Retinal pigment epithelial cell (primary cell): ENCODE measurements at places on chromosomes 7 and 10.

- DNase-seq: no peak
Observed at GRCh38 chr7:116521046-116521664, 3.7 kb upstream of the CAV1 start.

DNA sequence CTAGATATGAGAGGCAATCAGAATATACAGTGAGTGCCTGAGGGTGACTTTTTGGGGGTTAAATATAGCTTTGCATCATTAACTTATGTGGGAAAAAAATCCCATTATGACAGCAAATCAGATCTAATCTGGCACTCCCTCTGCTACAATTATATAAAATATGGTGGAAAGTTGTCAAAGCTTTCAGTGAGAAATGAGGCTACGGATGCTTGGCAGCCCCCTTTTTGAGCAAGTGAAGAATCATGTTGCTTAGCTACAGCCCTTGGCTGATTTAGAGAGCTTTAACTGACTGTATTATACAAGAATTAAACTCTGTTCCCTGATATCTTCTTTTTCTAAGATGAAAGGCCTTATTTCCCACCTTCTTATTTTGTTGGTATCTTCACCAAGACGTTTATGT, 57.4 kb downstream of the GPR158 start:
- DNase-seq: no peak

DNA sequence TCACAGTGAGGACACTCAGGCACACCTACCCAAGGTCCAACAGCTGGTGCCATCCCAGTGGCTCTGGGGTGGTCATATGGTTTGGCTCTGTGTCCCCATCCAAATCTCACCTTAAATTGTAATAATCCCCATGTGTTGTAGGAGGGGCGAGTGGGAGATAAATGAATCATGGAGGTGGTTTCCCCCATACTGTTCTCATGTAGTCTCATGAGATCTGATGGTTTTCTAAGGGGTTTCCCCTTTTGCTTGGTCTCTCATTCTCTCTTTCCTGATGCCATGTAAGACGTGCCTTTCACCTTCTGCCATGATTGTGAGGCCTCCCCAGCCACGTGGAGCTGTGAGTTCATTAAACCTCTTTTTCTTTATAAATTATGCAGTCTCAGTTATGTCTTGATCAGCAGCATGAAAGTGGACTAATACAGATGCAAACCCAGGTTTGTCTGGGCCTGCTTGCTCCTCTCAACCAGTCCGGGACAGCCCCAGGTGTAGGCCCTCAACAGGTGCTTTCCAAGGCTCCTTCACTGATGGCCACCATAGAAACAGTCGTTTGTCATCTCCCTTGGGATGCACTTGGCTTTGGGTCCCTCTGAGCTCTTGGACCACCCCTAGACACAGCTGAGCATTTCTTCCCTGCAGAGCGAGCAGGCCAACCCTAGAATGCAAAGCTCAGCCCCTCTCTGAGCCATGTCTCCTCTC, 101.3 kb upstream of the CTBP2 start:
- DNase-seq: no peak

GRCh38 chr7:47786557-47787248, 161.6 kb downstream of the PKD1L1 start:
- DNase-seq: peak; percentile 100

DNA sequence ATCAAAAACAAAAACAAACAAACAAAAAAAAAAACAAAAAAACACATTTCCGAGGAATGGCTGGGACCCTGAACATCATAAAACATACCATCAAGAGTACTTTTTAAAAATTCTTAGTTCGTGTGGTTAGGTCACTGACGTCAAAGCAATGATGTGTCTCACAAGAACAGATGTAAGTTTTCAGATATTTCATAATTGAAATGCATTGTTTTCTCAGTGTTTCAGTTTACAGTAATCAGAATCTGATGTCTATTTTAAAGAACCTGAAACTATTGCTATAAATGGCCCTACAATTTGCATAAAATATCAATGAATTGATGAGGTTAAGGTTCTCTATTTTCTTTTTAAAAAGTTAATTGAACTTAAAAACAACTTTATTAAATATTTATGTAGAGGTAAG, 103.7 kb upstream of the HGF start:
- DNase-seq: no peak

DNA sequence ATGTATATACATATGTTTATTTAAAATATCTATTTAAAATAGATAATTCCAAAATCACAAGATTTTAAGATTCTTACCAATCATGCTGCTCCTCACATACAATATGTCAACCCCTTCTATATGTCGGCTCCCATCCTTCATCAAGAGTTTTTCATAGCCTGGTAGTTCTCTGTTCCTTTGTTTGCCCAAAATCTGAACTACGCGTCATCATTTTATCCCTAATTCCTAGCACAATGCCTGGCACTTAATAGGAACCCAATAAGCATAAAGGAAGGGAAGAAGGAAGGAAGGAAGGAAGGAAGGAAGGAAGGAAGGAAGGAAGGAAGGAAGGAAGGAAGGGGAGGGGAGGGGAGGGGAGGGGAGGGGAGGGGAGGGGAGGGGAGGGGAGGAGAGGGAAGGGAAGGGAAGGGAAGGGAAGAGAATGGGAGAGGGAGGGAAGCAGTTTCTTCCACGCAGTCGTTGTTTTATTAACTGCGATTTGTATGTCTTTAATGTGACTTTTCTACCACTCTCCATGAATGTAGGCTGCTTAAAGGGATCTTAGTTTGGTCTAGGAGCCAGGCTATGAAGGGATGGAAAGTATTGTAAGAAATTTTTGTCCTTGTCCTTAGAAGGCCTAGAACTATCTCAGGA, 83.3 kb upstream of the PCGF5 start:
- no peak for DNase-seq

GRCh38 chr10:123011987-123012386, 3.2 kb downstream of the ACADSB start:
- no peak for DNase-seq

DNA sequence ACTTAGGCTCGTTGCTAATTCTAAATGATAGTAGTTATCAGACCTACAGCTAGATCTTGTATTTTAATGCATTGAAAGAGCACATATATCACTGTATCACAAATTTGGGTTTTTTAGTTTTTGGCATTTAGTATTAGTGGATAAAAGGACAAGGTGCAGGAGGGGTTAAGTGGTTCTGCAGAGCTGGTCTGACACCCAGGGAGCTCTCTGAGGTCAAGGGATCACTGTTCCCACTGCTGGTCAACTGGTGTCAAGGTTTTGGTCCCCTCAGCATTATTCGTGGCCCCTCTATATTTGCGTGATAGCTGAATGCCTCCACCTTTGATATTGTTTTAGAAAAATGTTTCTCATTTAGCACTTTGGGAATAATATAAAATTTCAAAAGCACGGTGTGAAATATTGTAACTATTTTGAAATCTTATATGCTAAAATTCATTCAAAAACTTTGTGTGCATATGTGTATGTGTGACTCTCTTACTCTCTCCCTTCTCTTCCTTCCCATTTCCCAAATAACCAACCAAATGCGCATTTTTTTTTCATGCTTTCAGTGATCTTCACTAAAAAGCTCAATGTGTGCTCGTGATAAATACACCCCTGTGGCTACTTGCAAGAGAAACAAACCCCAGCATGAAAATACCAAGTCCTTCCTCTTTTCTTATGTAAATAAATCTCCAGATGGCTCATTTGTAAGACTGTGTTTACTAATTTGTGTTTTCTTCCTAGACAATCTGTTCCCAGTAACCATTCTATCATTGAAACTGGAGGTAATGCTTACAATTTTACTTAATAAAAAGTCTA, 309.2 kb downstream of the FGFR2 start:
- DNase-seq: no peak

- DNase-seq: no peak
Observed at GRCh38 chr7:89809291-89809690, 345.0 kb upstream of the STEAP1 start.

DNA sequence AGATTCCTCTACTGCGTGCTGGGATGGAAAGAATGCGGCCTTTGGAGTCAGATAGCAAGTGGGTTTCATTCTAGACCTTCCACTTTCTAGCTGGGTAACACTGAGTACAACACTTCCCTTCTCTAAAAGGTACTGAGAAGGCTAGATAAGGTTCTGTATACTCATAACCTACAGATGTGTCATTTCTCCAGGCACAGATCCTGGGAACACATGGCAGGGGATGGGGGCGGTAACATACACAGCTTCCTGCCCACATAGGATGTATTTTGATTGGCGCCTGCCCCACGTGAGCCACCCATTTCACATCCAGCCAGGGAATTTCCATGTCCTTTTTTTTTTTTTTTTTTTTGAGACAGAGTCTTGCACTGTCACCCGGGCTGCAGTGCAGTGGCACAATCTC, 31.8 kb downstream of the KLRG2 start:
- no peak for DNase-seq

DNA sequence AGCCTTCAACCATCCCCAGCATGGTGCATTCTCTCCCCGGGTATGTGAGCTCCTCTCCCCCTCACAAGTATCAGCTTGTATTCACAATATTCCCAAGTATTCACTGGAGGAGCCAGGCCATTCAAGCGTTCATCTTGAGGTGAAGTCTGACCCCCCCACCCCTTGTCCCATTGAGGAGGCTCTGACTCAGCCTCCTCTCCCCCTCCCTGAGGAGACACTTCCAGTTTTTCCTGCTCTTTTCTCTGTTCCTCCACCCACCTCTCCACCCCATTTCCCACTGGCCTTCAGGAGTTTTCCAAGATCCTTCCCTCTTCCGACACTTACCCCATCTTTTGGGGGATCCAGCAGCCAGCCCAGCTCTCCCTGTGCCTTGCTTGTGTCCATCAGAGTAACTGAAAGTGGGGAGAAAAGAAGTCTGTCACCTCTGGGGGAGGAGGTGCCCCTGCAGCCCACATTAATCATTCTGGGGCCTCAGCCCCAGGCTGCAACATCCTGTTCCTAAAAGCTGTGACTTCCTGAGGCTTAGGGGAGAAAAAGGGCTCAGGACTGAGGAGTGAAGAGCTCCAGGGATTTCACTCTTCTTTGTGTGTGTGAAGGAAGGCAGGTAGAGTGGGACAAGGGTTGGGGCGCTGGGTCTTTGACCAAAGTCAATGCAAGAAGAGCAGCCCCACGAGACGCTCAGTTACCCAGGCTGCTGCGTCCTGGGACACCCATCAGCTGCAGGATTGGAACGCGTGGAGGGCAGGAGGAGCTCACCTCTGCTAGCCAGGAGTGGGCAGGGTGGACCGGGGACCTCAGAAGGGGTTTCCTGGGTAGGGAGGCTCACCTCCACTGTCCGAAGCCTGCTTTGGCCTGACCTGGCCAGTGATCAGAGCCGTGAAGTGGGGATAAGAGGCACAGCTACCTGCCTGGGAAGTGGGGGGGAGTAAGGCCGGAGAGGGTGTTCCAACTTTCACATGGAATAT, 1.1 kb downstream of the EPHA1 start:
- DNase-seq: no peak

DNA sequence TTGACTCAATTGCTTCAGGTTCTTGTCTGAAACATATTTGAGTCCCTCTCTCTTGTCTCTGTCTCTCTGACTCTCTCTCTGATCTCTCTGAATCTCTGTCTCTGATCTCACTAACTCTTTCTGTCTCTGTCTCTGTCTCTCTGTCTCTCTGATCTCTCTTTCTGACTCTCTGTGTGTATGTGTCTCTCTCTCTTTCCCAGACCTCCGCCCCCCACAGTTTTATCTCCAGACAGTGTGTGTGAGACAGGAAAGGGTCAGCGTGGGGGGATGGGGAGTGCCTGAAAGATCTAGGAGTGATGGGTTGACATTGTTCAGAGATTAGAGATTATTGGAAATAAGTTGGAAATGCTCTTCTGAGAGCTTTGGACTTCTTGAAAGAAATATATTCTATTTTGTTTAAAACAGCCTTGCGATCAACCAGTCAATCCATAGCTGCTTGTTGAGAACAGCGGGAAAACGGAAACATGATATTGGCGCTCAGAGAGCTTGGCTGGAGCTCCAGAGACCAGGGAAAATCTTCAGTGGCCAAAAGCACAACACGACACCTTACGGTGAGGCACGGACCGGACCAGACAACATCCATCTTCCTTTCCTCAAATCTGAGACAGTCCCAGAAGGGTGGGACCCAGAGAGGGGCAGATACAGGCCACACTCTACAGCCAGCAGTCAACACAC, 35.5 kb downstream of the CALML3 start:
- DNase-seq: no peak

DNA sequence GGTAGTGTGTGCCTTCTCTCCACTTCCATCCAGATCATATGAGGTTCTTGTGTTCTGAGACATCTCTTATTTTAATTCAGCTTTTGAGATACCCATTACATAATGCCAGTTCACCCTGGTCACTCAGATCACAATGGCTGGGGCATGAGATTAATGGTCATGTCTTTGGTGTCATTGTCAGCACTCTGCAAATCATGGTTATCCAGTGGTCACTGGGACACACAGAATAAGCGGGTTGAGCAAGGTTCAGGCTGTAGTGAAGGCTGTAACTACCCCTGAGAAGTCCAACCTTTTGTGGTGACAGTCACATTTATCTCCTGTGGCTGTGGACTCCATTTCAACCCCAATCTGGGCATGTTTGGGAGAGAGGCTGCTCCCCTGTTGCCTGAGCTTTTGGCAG, 35.8 kb downstream of the SORCS3 start:
- no peak for DNase-seq

DNA sequence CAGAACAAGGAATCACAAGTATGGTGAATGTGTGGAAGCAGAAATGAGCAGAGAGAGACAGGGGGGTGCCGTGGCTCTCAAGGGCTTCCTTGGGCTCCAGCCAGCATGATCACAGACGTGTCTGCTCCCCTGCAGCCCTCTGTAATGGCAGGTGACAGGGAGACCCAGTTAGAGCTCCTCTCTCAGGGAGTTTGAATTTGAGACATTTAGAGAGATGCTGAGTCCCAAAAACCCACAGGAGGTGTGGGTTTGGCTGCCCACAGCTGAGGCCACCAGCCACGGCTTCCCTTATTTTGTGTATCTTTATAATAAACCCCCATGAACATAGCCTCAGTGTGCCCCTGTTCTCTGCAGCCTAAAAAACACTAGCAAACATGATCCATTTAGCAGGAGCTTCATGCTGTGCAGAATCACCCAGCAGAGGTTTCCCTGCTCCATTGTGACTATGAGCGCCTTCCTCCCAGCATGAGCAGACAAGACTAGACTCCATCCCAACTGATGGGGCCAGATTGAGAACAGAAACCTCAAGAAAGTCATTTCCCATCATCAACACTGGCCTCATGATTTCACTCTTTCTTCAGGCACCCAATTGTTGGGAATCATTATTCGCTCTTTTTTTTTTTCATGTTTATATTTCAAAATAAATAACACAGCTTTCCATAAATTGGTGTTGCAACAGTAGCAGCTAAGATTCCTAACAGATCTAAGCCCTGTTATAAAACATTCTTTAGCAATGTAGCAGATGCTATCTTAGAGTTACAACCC, 13.4 kb downstream of the NOD1 start:
- no peak for DNase-seq
